ENCODE measurements at places on chromosomes 11 and 22.

- no peak for DNase-seq
Observed at GRCh38 chr11:121889186-121889585, 226.8 kb downstream of the BLID start.

DNA sequence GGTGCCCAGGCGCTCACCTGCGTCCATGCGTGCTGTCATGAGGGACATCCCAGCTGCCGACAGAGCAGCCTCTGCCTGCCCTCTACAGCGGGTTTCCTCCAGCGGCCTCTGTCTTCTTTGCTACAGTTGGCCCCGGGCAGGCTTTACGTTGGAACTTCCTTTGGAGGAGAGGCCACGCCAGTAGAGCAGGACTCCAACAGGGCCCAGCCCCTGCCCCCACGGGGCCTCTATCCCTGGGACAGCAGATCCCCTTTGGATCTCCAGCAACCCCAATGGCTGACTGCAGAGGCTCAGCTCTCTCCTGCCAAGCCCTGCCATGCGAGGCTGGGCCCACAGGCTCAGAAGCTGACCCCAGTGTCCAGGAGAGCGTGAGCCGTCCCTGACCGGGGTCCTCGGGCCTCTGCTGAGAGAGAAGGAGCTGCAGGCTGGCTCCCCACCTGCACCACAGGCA lies 12.1 kb downstream of the TRPM5 start:
- DNase-seq = no peak

GRCh38 chr22:39439170-39439569 lies 17.6 kb upstream of the MGAT3 start:
- peak; percentile 31 for DNase-seq

- DNase-seq = no peak
Observed at GRCh38 chr11:93020248-93021046, 51.0 kb downstream of the MTNR1B start.

- peak; percentile 49 for DNase-seq
Observed at GRCh38 chr22:38700270-38700788, 414 bp downstream of the JOSD1 start.

- DNase-seq = no peak
Observed at GRCh38 chr22:46708766-46709330, 29.2 kb downstream of the CERK start.

DNA sequence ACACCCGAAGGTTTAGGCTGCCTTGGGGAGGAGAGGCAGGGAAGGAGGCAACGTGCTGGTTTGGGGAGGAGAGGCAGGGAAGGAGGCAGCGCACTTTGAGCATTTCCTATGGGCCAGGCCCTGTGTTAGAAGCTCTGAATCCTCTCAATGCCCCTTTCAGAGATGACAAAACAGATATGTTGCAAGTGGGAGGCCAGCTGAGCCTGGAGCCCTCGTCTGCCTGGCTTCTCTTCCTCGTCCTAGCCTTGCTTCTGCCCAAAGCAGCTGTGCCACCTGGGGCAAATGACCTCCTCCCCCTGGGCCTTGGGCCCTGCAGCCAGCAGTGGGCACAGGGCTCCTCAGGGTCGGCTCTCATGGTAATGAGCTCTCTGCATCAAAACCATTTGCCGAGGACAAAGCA lies 15.3 kb upstream of the LRRC32 start:
- no peak for DNase-seq

DNA sequence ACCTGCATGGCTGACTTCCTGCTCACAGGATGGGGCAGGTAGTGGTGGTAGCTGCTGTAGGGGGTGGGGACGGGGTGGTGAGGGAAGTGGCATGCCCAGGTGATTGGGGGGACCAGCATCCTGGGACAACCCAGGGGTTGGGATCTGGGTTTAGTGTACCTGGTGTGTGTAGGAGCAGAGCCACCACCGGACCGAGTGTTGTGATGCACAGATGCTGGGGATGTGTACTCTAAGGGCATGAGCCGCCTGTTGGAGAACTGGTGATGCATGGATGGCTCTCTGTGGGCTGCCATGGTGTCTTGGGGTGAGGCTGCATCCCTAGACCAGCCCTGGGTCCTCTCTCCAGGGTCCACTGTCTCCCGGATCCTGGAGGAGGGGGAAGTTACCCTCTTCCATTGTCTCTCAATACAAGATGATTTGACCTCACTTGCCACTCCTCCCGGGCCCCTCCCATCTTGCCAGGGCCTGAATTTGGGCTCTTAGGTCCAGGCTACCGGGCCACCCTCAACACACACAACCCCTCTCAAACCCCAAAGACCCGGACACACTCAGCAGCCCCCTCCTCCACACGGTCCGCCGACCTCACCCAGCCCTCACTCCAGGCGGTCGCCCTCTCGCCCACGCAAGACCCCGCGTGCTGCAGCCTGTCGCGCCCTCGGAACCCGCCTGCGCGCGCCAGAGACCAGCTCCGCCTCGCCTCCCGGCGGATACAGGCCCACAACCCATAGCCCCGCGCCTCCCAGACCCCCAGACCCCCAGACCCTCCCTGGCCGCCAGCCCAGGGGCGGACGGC lies 619 bp downstream of the LRRC75B start:
- DNase-seq = peak; percentile 31

GRCh38 chr11:117424781-117425180 lies 97.1 kb downstream of the CEP164 start:
- DNase-seq = peak; percentile 46

- peak; percentile 5 for DNase-seq
Observed at GRCh38 chr11:61975638-61976419, 8.4 kb upstream of the FTH1 start.

- no peak for DNase-seq
Observed at GRCh38 chr11:33195462-33196173, 34.3 kb upstream of the CSTF3 start.

- no peak for DNase-seq
Observed at GRCh38 chr11:111823131-111823530, 48.2 kb downstream of the ALG9 start.

DNA sequence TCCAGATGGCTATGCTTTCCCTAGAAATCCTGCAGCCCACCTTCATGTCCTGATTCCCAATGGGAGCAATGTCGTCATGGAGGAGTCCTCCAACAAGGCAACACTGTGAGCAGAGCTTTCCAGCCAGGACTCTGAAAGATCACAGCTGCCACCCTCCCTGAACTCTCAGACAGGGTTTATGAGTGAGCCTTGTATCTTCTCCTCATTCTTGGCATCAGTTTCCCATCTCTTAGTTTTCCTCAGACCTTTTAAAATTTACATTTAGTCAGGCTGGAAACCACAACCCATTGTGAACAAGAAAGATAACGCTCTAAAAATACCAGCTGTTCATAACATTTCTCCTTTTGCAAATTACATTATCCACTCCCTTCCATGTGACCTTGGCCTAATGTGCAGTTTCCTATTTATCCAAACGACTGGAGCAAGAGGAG lies 15.6 kb upstream of the LYVE1 start:
- DNase-seq = no peak

GRCh38 chr11:31806186-31806927 lies 4.8 kb downstream of the PAX6 start:
- DNase-seq = no peak

DNA sequence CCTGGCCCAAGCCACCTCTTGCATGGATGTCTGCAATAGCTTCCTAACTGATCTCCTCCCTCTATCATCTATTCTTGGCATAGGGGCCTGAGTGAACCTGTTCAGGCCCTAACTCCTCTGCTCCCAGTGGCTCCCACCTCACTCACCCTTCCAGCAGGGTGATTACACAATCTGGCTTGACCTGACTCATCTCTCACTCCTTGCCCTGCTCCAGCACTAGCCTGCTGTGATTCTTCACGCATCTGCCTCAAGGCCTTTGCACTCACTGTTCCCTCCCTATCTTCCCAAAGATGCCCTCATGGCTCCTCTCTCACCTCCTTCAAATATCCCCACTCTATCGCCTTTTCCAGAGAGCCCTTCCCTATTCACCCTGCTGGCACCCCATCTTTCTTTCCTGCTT lies 10.5 kb downstream of the SCN4B start:
- DNase-seq = peak; percentile 26

GRCh38 chr11:43316451-43316850 lies 4.7 kb downstream of the API5 start:
- DNase-seq = peak; percentile 3

DNA sequence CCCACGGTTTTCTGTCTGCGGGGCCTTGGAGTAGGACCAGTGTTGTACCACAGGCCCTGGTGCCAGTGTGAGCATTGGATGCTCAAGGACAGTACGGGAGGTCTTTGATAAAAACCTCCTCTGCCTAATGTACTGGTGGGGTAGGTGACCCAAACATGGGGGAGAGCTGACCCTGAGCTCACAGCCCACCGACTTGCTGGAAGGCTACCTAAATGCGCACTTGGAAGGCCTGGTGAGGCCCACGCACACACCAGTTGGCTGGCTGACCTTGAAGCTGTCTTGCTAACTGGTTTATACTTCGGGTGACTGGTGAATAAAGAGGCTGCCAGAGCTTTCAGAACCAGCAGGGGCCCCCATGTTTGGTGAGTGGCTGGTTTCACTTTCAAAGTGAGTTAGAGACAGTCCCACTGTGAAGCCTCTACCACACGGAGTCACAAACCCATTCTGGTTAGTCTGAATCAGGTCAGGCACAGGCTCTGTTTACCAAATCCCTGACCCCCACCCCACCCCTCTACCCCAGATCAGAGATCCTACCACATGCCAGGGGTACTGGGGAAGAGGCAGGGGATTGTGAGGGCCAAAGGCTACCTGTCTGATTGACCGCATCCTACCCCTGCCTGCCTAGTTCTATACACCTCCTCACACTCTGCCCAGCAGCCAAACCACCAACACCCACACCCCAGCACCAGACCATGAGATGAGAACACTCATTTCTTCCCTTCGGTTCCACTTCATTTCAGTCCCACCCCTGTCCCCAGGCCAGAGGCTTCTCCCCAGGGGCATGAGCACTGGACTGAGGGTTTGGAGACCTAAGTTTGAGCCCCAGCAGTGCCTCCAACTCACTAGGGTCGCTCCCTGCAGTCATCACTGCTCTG lies 12.7 kb upstream of the IL2RB start:
- DNase-seq = no peak

GRCh38 chr22:21970800-21971617 lies 11.6 kb downstream of the TOP3B start:
- no peak for DNase-seq

GRCh38 chr11:44928144-44928543 lies 22.5 kb downstream of the TP53I11 start:
- DNase-seq = no peak

GRCh38 chr11:2689651-2690575 lies 9.9 kb downstream of the KCNQ1OT1 start:
- no peak for DNase-seq

GRCh38 chr11:133996671-133997070 lies 39.9 kb upstream of the IGSF9B start:
- DNase-seq = no peak

DNA sequence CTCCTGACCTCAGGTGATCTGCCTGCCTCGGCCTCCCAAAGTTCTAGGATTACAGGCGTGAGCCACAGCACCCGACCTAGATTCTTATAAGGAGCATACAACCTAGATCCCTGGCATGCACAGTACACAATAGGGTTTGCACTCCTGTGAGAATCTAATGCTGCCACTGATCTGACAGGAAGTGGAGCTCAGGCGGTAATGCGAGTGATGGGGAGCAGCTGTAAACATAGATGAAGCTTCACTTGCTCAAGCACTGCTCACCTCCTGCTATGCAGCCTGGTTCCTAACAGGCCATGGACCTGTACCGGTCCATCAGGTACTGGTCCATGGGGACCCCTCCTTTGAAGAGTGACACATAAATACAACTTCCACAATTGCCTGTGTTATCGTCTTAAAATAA lies 44.8 kb upstream of the EIF3M start:
- DNase-seq = no peak

DNA sequence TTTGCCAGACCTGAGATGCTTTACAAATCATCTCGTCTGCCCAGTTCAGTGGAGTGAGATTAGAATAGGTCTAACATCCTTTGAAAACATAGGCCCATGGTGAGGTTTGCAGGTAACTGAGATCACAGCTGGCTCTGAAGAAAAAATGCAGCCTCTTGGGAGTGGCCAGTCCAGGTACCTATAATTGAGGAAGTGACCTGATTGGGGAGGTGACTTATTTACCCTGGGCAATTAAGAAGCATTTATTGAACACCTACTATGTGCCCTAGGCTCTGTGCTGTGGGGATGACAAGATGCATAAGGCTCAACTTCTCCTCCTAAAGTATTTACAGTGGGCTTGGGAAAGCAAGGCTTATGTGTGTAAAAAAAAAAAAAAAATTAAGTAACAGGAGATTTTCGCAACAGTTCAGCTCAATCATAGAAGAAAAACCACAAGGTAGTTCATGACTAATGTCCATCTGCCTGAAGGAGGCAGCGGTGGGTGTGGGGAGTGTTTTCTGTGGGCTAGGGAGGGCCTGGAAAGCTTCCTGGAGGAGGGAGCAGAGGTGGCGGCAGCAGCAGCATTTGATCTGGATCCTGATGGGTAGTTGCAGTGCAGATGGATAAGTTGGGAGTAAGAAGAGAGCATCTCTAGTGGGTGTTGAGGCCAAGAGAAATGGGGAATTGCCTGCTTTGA lies 16.1 kb downstream of the MICAL2 start:
- DNase-seq = peak; percentile 80

GRCh38 chr11:104106136-104106754 lies 57.7 kb downstream of the PDGFD start:
- DNase-seq = peak; percentile 64

DNA sequence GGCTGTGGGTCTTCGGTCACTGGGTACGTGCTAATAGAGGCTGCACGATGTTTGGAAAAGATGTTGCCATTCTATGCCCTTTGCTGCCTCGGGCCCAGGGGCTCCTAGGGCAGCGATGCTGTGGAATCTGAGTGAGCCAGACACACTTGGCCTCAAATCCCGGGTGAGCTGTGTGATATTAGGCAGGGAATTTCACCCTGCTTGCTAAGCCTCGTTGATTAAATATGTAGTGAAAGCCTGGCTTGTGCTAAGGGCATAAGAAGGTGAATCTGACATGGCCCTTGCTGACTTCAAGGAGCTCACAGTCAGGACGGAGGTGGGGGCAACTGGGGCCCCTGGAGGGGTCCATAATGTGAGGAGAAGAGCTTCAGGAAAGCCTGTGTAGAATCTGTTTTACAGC lies 5.4 kb upstream of the HMOX1 start:
- no peak for DNase-seq

DNA sequence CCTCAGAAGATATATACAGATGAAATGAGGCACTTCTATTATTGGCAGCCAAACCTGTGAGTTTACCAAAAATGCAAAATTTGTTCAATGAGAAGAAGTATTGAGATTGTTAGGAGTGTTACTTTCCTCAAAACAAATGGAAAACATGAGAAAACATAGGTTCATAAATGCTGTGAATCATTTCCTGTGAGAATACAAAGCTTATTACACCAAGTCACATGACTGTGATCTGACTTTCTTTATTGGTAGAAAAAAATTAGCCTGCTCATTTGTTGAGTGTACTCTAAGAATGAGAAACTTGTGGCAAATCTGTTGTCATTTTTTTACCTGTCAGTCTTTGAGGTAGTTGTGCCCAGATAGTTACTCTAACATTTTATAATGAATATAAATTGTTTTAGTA lies 215.1 kb downstream of the TMEM135 start:
- no peak for DNase-seq

GRCh38 chr11:12245549-12246016 lies 131.8 kb upstream of the PARVA start:
- no peak for DNase-seq

DNA sequence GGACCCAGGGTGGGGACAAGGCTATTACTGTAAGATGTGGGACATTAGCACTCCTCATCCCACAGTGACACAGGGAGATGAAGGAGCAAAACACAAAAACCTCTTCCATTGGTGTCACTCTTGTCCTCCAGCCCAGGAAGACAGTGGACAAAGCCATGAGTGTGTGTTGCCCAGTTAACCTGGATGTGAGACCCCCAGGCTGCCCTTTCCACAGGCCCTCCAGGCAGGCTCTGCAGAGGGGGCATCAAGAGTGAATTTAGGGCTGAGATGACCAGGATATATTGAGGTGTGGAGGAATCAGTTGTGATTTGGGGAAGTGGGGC lies 111.3 kb downstream of the GGTLC2 start:
- no peak for DNase-seq

GRCh38 chr11:1198561-1199240 lies 24.2 kb upstream of the MUC5B start:
- no peak for DNase-seq

All from AG08395 (cell line).